Natural killer cell (primary cell): ENCODE measurements at places on chromosomes 4 and X. TPM values are rescaled to one million over a fixed set of nuclear protein-coding genes. Genes with fewer than 3 reads are reported as not detected.

The BEX1 gene
- not detected for total RNA-seq

The RIPPLY1 gene
- not detected for total RNA-seq

The HSFX4 gene
- not detected for total RNA-seq

The NALF2 gene
- total RNA-seq: not detected

The MAGED2 gene
- 57.8 TPM for total RNA-seq

The NKX1-1 gene
- not detected for total RNA-seq

The SPANXD gene
- total RNA-seq: not detected

The CXorf65 gene
- total RNA-seq: 92.8 TPM

The NOX1 gene
- total RNA-seq: not detected

The SPOCK3 gene
- total RNA-seq: not detected

The F8A3 gene
- 15.6 TPM for total RNA-seq

The BGN gene
- total RNA-seq: not detected

The SHOX gene
- total RNA-seq: not detected

The TRAM1L1 gene
- total RNA-seq: not detected

The PABPC1L2B gene
- not detected for total RNA-seq

The TBC1D25 gene
- 36.1 TPM for total RNA-seq

The ARSJ gene
- total RNA-seq: 2.3 TPM

The DCAF12L1 gene
- not detected for total RNA-seq

The DDIT4L gene
- total RNA-seq: not detected

The COX7B2 gene
- not detected for total RNA-seq

The PAGE2 gene
- not detected for total RNA-seq
